ENCODE measurements at places on chromosomes 12 and 14. TPM values are rescaled to one million over a fixed set of nuclear protein-coding genes. Genes with fewer than 3 reads are reported as not detected.

- no peak for DNase-seq
Observed at GRCh38 chr14:55915456-55915855, 202.8 kb upstream of the PELI2 start.

GRCh38 chr14:49893309-49894213 is 679 bp downstream of the ARF6 start:
- DNase-seq, result peak; percentile 34

The ESYT1 gene
- 91.1 TPM for polyA plus RNA-seq

DNA sequence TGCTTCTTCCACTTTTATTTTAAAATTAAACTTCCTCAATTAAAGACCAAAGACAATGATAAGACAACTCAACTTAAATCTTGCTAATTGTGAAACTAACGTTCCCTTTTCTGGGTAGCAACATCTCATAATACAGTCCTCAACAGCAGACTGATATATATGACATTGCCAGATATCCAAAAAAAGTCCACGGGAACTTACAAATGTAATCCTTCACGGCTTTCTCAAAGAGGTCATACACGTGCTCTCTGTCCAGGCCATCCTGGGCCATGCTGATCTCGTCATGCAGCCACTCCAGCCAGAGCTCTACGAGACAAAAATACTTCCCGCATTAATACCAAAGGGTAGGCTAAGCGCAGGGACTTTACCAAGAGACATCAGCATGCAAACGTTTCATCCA is 13.3 kb downstream of the SART3 start:
- DNase-seq, result no peak

GRCh38 chr14:99644723-99645544 is at the start of gene HHIPL1:
Gene HHIPL1, plus strand, starts transcription at chr14:99645129. Its CDS starts 79 bp downstream, at chr14:99645208.
- DNase-seq, result peak; percentile 81

DNA sequence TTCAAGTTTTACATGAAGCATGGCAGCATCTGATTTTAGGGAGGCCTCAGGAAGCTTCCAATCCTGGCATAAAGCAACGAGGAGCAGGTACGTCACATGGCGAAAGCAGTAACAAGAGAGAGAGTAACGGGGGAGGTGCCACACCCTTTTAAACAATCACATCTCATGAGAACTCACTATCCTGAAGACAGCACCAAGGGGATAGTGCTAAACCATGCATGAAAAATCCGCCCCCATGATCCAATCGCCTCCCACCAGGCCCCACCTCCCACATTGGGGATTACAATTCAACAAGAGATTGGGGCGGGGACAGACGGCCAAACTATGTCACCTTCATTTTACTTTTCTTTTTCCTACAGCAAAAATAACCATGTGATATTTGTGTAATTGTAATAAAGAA is 7.2 kb upstream of the MAP3K9 start:
- no peak for DNase-seq

The NUBPL gene
- 6.5 TPM for polyA plus RNA-seq

The FZD10 gene
- 15.9 TPM for polyA plus RNA-seq

The TTLL5 gene
- 18.8 TPM for polyA plus RNA-seq

DNA sequence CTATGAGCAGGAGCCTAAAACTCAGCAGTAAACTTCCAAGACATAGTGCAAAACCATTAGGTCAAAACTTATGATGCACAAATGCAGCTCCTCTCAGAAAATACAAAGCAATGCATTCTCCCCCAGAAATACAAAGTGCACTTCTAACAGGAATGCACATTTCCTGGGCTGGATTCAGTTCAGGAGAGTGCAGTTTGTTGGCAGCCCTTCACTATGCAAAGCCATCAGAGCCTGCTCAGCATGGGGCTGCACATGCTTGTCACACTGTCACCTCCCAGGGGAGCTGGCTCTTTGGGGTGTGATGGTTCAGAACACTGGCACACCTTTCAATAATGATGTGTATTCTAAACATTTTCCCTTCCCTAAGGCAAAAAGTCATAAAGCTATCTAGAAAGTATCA is 110.4 kb downstream of the KCNK10 start:
- no peak for DNase-seq

GRCh38 chr12:87925021-87925420 is 104.2 kb downstream of the C12orf50 start:
- DNase-seq, result no peak

The DNAJC22 gene
- polyA plus RNA-seq, result 0.23 TPM

- DNase-seq, result peak; percentile 36
Observed at GRCh38 chr14:92651106-92651757, 97.2 kb downstream of the LGMN start.

The HHIPL1 gene
- 1.3 TPM for polyA plus RNA-seq

DNA sequence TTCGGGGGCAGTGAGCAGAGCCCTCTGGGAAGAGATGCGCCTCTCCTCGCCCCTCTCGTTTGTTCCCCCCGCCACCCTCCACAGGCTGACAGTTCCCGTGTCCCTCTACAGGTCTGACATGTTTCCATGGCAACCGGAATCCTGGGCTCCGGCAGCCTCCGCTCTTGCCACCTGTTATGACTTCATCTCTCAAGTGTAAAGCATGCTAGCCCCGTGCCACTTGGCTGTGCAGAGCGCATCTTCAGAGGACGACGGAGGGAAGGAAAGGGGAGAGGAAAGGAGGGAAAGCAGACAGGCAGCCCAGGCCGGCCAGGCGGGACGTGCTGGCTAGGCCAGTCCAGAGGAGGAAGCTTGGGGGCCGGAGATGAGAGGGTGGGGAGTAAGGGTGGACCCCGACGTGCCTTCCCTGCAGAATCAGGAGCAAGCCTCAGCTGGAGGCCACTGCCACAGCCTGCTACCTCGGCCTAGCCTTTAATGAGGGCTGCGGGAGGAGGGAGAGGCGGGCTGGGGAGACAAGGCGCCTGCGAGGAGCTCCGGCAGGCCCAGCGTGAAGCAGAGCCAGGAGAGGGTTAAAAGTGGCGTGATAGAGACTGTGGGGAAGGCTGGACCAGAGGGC is 214.3 kb downstream of the DPF3 start:
- peak; percentile 82 for DNase-seq

- DNase-seq, result no peak
Observed at GRCh38 chr12:11825278-11825677, 175.8 kb downstream of the ETV6 start.

The OTX2 gene
- not detected for polyA plus RNA-seq

The ZNF268 gene
- 11.2 TPM for polyA plus RNA-seq

The KRT3 gene
- polyA plus RNA-seq, result not detected

GRCh38 chr12:64894827-64895475 is 70.5 kb downstream of the TBC1D30 start:
- DNase-seq, result no peak

- DNase-seq, result no peak
Observed at GRCh38 chr14:93951635-93952540, 24.5 kb downstream of the ASB2 start.

GRCh38 chr14:95038521-95039250 is 118.6 kb downstream of the DICER1 start:
- no peak for DNase-seq

- peak; percentile 81 for DNase-seq
Observed at GRCh38 chr12:2583091-2583497, 211.7 kb upstream of the FKBP4 start.

DNA sequence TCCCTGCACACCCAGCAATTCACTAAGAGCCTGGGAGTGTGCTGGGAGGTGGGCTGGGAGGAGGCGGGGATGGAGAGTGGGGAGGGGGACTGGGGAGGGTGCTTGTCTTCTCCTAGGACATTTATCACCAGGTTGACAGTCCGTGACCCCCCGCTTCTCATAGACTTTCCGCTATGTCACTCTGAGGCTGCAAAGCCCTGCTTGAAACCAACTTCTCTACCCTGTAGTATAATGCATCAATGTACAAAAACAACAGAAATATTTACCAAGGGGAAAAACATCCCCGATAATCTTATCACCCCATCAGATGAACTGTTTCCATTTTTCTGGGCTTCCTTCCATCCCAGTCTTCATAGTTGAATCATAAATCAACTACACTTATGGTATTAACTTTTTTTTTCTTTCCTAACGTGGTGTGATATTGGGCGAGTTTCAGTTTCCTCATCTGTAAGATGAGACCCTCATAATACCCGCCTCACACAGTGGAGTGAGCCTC is 28.6 kb upstream of the BATF start:
- no peak for DNase-seq

GRCh38 chr12:105240228-105240627 is 4.3 kb upstream of the APPL2 start:
- DNase-seq, result no peak

The GALNT8 gene
- 5.8 TPM for polyA plus RNA-seq

- DNase-seq, result no peak
Observed at GRCh38 chr14:80364274-80364673, 153.0 kb upstream of the DIO2 start.

- peak; percentile 44 for DNase-seq
Observed at GRCh38 chr14:54567224-54567638, 303 bp downstream of the SAMD4A start.

The CDK2 gene
- polyA plus RNA-seq, result 32.9 TPM

DNA sequence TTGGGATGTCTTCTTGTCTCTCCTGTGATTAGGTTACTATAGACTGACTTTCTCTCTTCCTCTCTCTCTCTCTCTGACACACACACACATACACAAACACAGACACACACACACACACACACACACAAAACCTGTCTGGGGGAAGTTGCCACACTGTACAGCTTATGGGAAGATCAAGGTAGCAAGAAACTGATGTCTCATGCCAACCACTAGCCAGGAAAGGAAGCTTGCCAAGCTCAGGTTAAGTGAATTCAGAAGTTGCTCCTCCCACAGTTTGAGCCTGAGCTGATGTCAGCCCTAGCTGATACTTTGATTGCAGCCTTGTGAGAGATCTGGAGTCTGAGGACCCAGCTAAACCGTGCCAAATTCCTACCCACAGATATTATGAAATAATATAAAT is 67.1 kb downstream of the PPFIA2 start:
- DNase-seq, result no peak

DNA sequence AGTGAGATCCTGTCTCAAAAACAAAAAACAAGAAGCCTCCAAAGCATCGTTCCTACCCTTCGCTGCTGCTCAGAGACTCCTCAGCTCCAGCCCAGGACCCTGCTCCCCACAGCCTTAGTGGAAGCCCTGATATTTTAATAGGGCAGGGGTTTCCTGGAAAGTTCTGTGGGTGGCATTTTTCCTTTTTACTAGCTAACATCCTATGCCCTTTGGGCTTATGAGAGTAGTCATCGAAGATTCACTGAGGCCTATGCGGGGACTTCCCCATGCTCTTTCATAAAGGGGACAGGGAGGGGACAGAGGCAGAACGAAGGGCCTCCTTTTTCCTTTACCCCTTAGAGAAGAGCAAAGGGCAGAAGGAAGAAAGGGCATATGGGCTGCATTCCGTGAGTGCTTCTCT is 8.3 kb downstream of the LAG3 start:
- DNase-seq, result no peak

The MORN3 gene
- polyA plus RNA-seq, result 0.64 TPM

The KIF5A gene
- polyA plus RNA-seq, result 0.20 TPM

DNA sequence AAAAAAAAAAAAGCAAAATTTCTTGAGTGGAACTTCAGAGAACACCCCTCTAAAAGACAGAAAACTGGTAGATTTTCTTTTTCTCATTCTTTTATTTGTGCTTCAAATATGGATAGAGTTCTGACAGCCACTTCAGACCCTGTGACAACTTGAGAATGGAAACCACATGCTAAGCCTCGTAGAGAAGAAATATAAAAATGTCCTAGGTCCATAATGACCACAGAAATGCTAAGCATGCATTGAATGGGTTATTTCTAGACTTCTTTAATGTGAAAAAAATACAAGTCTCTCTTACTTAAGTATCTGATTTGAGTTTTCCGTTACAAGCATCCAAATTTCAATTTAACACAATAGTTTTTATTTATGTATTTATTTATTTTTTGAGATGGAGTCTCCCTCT is 28.3 kb upstream of the DIO2 start:
- no peak for DNase-seq

- no peak for DNase-seq
Observed at GRCh38 chr14:93965287-93965821, 11.0 kb downstream of the ASB2 start.

DNA sequence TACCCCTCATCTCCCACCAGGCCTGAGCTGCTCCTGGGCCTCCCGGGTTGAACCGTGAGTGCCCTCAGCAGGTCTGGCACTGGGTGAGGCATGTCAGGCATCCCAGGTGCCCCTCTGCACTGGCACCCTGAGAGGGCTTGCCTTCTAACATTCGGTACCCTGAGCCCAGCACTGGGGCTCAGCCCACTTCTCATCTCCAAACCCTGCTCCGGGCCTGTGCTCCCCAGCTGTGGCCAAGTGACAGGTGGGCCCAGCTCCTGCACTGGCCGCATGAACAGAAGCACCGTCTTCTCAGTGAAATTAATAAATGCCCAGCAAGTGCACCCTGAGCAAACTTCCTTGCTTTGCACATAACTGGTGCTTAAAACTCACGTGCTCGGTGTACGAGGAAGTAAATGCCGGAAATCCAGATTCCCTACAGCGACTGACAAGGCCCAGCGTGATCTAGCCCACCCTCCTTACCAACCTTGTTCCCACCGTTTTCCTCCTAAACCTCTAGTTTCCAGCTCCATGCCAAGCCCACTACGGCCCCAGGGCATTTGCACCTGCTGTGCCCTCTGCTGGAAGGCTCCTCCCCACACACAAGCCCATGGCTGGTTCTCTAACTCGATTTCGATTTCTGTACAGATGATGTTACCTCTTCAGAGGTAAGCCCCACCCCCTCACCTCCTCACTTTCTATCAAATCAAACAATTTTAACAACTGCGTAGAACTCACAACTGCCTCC is 115.2 kb upstream of the NCOR2 start:
- DNase-seq, result no peak

DNA sequence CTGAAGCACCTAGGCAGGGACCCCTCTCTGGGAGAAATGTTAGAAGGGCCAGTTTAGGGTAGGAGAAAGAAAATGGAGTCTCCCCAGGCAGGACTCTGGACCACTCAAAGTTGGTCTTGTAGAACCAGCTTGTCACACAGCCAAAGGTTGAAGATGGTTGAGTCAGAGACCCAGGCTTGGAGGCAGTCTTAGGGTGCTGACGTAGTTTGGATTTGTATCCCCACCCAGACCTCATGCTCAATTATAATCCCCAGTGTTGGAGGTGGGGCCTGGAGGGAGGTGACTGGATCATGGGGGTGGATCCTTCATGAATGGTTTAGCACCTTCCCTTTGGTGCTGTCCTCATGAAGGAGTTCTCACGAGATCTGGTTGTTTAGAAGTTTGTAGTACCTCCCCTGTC is 121.2 kb downstream of the CRACR2A start:
- DNase-seq, result no peak

Data from muscle of back (tissue), 13 donors.